ENCODE measurements at places on chromosomes 6 and 20. TPM values are rescaled to one million over a fixed set of nuclear protein-coding genes. Genes with fewer than 3 reads are reported as not detected.

Gene LY6G5C
- total RNA-seq = 2.2 TPM

Gene NR2E1
- not detected for total RNA-seq

Gene GABRR1
- total RNA-seq = not detected

Gene CCR6
- not detected for total RNA-seq

All from left cardiac atrium (tissue), 4 donors.